ENCODE measurements at places on chromosomes 13 and 19.

GRCh38 chr13:59774491-59774971 is 389.2 kb downstream of the DIAPH3 start:
- no peak for DNase-seq

- DNase-seq = no peak
Measured at GRCh38 chr19:11337080-11337479, 2.4 kb downstream of the RAB3D start.

DNA sequence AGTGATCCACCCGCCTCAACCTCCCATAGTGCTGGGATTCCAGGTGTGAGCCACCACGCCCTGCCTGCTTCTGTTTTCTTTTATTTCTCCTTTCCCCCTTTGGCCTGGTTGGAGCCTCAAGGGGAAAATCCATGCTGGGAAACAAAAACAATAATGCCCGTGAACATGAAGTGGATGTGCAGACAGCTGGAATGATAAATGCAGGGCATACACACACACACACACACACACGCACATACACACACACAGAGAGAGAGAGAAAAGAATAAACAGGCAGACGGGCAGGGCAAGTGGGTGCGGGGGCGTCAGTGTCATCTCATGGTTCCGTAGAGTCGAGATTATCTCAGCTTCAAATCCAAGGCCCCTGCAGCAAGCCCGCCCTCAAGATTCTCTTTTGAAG is 4.4 kb upstream of the PLEKHF1 start:
- peak; percentile 69 for DNase-seq

GRCh38 chr19:13989487-13989886 is 16.6 kb downstream of the RFX1 start:
- no peak for DNase-seq

DNA sequence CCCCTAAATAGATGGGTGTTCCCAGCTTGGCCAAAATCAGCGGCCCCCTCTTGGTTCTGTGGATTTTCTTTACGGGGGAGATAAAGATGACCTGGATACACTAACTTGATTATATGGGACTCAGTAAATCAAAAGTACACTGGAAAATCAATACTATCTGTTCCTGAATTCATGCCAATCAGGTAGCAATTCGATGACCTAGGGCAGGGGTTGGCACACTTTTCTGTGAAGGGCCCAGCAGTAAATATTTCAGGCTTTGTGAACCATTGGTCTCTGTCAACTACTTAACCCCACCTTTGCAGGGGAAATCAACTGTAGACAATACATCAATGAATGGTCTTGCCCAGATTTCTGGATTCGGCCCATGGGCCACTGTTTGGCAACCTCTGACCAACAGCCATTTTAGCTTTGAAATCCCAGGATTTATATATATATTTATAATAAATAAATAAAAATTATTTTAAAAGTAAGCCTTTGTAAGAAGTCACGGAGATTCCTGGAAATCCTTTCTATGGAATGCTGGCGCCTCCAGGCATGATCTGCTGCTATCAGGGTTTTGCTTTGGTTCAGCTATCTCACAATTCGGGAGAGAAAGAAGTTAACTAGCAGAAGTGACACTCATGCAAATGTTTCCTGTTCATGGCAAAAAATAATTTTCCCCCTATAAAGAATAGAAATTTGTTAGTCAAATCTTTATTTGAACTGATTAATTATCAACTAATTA is 32.8 kb downstream of the SLC15A1 start:
- no peak for DNase-seq

GRCh38 chr19:52170863-52171320 is 529 bp downstream of the ZNF836 start:
- DNase-seq = no peak

- DNase-seq = peak; percentile 75
Measured at GRCh38 chr13:73767747-73768315, 366.4 kb downstream of the KLF12 start.

- peak; percentile 79 for DNase-seq
Measured at GRCh38 chr19:2051773-2052704, 995 bp upstream of the MKNK2 start.

DNA sequence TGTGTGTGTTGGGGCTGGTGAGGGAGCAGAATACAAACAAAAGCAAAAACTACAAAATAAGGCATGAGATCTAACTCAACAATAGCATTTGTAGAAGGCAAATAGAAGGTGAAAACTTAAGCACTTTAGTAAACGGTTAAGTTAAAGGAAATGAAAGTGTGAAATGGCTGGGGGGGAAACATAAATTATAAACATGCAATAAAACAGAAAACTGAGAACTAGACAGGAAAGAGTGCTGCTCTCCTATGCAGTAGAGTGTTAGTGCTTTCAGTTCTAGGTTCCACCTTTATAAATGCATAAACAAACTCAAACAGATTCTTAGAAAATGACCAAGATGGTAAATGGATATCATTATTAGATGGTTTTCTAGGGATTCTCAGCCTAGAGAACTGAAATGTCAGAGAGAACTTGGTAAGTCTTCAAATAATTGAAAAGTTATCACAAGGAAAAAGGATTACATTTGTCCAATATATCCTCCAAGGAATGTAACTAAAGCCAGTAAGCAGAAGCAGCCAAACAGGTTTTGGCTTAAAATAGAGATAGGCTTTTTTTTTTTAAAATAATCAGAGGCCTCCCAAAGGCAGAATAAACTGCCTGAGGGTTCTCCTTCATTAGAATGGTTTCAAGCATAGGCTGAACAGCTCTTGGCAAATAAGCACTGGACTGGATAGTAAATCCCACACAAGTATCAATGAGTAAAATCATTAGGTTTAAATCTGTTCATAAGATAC is 23.3 kb downstream of the RBM26 start:
- no peak for DNase-seq

- no peak for DNase-seq
Measured at GRCh38 chr19:51501594-51502263, at the start of gene SIGLEC12. SIGLEC12 (minus strand) TSS chr19:51501800; CDS start chr19:51501733, 67 bp downstream.

- peak; percentile 92 for DNase-seq
Measured at GRCh38 chr19:13154911-13155471, 4.8 kb downstream of the IER2 start.

GRCh38 chr13:44565881-44566280 is 10.2 kb downstream of the TSC22D1 start:
- no peak for DNase-seq

- no peak for DNase-seq
Measured at GRCh38 chr19:51274049-51274770, 23.3 kb downstream of the SIGLECL1 start.

DNA sequence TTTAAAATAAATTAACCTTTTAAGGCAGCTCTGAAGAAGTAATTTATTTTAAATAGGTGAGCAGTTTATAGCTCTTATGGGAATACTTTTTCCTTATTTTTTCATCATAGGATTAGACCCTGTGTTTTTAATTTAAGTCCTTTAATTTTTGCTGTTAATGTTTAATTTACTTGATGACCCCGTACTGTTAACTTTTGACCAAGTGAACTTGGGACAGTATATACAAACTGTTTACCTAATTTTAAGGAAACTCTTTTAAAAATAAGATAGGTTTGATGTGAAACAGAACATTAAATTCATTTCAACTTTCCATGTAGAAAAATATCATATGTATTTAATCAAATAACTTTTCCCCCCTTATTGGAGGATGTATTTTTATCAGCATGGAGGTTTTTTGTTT is 74.4 kb downstream of the KCNRG start:
- no peak for DNase-seq

GRCh38 chr19:41327576-41328156 is 17.7 kb downstream of the CCDC97 start:
- DNase-seq = peak; percentile 95

- DNase-seq = no peak
Measured at GRCh38 chr13:34085204-34085603, 267.3 kb downstream of the RFC3 start.

GRCh38 chr13:97583907-97584497 is 150.0 kb downstream of the RAP2A start:
- DNase-seq = no peak

GRCh38 chr19:39193803-39194202 is 3.0 kb upstream of the NCCRP1 start:
- no peak for DNase-seq

- DNase-seq = no peak
Measured at GRCh38 chr13:45940061-45940460, 88.5 kb upstream of the SIAH3 start.

DNA sequence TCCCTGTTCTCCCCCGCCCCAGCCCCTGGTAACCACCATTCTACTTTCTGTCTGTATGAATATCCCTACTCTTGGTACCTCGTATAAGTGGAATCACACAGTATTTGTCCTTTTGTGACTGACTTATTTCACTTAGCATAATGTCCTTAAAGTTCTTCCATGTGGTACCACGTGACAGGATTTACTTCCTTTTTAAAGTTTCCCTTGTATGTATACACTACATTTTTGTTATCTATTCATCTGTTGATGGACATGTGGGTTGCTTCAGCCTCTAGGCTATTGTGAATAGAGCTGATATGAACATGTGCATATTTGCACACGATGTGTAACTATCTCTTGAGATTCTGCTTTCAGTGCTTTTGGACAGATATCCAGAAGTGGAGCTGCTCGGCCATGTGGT is 59.6 kb upstream of the GJB6 start:
- no peak for DNase-seq

GRCh38 chr13:48244159-48244558 is 11.2 kb downstream of the ITM2B start:
- no peak for DNase-seq

- peak; percentile 88 for DNase-seq
Measured at GRCh38 chr19:2775556-2776430, 7.3 kb downstream of the SGTA start.

Measured in activated effector memory CD4-positive, alpha-beta T cell treated with anti-CD3 and anti-CD28 coated beads, Interleukin-2, amount 50 U/mL, for 16 hours (primary cell).